Stimulated activated CD8-positive, alpha-beta memory T cell treated with anti-CD3 and anti-CD28 coated beads, Interleukin-4, amount 100 ng/mL, for 1 hour (primary cell): ENCODE measurements at places on chromosomes 3 and 15.

DNA sequence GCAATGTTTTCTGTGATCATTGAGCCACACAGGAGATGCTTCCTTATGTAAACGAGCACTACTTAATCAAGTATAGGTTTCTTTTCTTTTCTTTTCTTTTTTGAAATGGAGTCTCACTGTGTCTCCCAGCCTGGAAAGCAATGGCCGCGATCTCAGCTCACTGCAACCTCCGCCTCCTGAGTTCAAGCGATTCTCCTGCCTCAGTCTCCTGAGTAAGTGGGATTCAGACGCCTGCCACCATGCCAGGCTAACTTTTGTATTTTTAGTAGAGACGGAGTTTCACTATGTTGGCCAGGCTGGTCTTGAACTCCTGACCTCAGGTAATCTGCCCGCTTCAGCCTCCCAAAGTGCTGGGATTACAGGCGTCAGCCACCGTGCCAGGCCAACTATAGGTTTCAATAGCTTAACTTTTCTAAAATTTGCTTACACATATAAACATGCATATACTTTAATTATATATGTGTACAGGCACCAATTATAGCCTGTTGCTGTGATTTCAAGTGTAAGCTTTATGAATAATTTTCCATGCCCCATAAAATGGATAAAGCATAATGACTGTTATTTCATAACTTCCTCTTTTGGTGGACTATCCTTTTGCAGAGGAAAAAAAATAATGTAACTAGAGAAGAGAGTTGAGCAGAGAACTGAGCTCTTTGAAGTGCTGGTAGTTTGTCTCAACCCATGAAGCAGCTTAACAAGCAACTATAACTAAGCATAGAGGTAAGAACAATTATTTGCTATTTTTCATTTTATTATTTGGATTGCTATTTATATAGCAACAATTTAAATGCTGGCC, 24.8 kb upstream of the MBNL1 start:
- no peak for DNase-seq

DNA sequence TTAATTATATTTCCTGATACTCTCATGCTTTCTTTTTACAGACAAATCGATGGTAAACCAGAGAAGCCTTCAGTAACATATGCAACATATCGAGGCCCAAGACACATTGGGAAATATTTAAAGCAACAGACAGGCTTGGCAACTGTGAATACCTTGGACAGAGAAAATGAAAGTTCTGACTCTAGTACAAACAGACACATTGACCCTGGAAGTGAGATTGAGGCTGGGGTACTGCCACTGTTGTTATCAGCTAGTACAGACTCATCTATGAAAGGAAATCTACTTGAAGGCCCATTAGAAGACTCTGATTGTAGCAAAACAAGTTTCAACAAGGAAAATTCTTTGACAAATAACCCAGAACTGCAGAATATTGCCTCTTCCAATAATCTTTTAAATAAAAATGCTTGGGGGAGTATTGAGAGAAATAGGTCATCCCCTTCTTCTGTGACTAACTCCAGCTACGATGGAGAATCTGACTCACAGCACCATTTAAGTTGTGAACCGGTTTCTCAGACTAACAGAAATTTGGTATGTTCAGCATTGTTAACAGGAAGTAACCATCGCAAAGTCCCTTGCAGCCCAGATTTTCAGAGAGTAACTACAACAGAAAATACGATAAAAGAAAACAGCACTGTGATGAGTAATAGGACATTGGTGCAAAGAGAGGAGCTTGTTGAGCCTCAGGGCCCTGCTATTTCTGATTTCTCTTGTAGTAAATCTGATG, 50.2 kb downstream of the CRYBG3 start:
- no peak for DNase-seq

GRCh38 chr15:43086551-43086950, 19.3 kb downstream of the UBR1 start:
- DNase-seq: no peak

- DNase-seq: no peak
Measured at GRCh38 chr3:96843505-96844203, 29.3 kb downstream of the EPHA6 start.

GRCh38 chr3:98359993-98360675, 6.5 kb downstream of the OR5K4 start:
- DNase-seq: no peak
